ENCODE measurements at places on chromosomes 3 and 15.

DNA sequence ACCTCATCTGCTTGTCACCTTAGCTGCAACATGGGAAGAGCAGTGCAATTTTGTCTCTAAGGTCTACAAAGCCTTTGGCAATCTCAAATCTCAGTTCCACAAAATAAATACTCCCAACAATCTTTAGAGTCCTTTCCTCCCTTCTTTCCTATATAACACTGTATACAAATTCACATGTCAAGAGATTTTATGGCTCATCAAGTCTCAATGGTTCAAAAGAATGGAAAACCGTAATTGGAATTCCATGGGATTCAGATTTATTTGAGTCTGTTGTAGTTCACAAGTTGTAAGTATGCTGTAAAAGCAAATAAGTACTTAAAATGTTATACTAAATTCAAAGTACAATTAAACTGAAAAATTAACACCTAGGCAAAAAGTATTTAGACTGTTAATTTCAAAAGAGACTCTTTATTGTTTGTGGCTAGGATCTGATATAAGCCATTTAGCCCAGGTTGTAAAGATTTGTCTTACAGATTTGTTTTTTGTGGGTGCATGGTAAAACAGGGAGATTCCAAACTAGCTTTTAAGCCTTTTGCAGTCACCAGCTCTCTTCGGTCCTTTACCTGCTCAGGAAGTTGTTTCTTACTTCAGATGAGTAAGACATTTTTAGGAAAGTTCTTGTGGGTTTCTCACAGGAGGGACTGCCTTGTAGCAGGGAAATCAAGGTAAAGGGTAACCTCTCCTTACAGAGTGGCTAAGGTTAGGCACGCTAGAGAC, 50.1 kb downstream of the CMSS1 start:
- no peak for DNase-seq

GRCh38 chr3:155225417-155225816, 68.1 kb downstream of the STRIT1 start:
- DNase-seq: no peak

- peak; percentile 83 for DNase-seq
Observed at GRCh38 chr3:126982126-126982470, 817 bp upstream of the PLXNA1 start.

DNA sequence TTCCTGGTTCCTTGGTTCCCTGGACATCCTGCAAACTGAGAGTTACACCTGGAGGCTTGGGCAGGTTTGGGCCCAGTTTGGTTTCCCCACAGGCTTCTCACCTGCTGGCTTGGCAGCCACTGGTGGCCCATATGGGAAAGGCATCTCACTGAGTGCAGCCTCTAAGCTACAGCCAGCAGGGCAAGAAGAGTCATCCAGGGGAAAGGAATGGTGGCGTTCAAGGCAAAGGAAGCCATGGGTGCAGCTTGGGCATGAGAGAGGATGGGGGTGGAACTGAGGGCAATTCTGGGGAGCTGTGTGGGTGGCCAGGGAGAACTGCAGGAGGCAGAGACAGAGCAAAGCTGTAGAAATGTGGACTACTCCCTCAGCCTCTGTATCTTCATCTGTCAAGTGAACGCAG, 106.4 kb downstream of the EPHB1 start:
- no peak for DNase-seq

DNA sequence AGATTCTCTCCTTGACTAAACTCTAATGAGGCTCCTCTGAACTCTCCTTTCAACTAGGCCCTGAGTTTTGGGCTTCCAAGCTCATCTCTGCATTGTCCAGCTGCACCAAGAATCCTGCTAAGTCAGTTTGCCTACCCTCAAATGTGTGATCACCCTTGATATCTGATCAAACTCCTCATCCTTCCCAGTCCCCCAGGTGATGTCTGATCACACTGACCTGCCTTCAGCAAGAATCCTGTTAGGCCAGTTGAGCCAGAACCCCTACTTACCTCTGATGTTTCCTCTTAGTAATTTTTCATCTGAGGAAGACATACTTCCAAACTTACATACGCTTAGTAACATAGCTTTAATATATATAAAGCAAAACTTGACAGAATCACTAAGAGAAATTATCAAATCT, 28.8 kb downstream of the SUMF1 start:
- DNase-seq: no peak

- no peak for DNase-seq
Observed at GRCh38 chr3:66863205-66864111, 134.6 kb upstream of the KBTBD8 start.

GRCh38 chr3:50165910-50166538, 10.9 kb downstream of the SEMA3F start:
- DNase-seq: no peak

DNA sequence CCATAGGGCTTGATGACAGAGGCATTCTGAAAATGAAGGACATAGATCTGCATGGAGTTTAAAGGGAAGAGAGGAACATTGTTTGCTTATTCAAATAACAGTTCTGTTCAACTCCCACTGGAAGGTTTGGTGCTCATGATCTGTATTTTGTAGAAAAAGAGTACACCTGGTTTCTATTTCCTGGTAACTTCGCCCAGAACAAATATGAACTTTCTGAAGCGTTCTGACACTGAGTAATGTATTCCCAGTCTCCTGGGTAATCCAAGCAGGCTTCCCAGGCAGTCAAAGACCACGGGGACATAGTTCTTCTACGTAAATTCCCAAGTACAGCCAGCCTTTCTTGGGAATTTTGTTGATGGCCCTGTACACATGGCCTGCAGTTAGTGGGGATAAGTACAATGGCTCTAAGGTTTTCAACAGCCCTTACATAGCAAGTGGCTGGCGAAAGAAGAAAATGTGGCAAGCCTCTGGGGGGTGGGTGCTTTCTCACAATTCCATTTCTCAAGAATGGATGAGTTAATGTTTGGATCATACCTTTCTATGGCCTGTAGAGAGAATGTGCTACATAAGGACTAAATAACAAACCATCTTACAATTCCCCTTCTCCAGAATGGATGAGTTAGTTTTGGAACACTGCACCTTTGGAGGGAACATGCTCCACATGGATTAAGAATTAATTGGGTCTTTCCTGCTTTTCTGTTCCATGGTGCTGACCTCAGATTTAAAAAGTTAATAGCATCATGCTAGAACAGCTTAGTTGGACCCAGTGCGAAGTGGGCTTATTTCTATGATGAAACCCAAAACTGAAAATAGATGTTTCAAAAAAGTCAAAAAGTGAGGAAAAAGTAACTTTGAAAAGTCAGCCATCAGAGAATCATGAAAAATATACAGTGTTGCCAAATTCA, 52.7 kb downstream of the COL6A6 start:
- no peak for DNase-seq

DNA sequence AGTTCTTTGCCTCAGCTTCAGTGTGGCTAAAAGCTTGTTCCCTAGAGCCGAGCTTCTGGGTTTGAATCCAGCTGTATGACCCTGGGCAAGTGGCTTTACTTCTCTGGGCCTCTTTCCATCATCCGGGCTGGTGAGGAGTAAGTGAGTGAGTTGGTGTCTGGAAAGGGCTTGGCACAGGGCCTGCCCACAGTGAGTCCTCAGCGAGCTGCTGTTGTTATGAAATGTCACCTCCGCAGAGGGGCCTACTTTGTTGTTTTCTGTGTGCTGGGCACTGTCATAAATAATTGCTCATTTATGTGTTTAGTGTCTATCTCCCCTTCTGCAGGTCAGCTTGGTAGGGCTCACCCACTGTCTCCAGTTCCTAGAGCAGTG, 31.7 kb downstream of the SLC6A6 start:
- no peak for DNase-seq

DNA sequence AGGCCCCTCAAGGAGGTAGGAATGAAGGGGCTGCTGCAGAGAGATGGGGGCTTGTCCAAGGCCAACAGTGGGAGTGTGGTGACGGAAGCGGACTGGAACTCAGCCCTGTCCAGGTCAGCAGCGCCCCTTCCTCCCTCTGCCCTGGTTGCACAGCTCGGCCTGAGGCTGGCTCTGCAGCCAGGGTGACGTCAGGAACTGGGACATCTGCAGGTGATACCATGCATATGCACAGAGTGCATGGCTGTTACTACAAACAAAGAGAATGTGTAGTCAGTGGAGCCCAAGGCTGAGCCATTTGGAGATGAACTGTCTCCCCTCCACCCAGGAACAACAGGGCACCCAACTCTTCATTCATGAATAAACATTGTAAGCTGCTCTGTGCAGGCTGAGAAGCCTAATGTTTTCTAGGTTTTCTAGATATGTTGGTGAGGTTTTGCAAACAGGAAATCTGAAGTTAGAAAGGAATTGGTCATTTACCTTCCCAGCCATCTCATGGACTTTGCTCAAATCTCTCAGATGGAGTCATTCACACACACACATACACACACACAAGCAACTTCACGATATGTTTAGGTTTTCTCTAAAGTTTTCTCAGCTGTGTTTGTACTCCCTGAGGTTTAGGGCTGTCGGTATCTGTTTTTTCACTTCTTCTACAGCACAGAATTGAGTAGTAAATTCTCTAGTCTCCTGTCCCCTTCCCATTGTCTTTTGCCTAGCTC, 117.2 kb downstream of the TLE3 start:
- DNase-seq: no peak

GRCh38 chr3:128439226-128439625, 27.5 kb downstream of the DNAJB8 start:
- no peak for DNase-seq

Measured in GM13976 (cell line).